ENCODE measurements at places on chromosomes 4 and X. TPM values are rescaled to one million over a fixed set of nuclear protein-coding genes. Genes with fewer than 3 reads are reported as not detected.

The SSX1 gene
- total RNA-seq = not detected

The NPY1R gene
- not detected for total RNA-seq

GRCh38 chr4:91746551-91746950 lies 557.2 kb upstream of the GRID2 start:
- no peak for DNase-seq

GRCh38 chr4:41158274-41158673 lies 56.1 kb downstream of the APBB2 start:
- DNase-seq = no peak

The EGFL6 gene
- 1.8 TPM for total RNA-seq

DNA sequence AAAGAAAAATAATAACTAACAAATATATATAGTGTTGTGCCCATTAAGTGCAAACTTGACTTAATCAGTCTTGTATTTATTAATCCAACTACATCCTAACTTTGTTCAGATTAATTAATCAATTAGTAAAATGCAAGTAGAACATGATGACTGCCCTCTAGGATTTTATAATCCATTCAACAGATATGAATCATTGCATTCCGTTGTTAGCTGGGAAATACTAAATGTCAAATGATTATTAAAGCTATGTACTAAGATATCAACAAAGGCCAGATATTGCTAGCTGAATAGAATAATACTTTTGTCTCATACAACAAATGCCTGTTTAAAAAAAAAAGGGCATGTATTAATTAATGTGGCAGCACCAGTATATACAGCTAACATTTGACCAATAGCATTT lies 1366.3 kb downstream of the STIM2 start:
- no peak for DNase-seq

DNA sequence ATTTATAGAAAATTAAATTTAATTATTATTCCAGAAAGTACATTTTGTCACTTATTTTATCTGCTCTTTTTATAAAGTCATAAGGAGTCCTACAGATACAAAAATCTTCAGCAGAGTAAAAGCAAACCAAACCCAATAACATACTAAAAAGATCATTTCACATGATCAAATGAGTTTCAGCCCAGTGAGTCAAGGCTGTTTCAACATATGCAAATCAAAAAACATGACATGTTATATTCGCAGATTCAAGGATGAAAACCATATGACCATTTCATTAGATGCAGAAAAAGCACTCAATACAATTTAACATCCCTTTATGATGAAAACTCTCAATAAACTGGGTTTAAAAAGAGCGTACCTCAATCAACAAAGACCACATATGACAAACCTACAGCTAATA lies 214.3 kb downstream of the FAT4 start:
- DNase-seq = no peak

- DNase-seq = no peak
Measured at GRCh38 chrX:84322083-84322827, 134.3 kb upstream of the RPS6KA6 start.

DNA sequence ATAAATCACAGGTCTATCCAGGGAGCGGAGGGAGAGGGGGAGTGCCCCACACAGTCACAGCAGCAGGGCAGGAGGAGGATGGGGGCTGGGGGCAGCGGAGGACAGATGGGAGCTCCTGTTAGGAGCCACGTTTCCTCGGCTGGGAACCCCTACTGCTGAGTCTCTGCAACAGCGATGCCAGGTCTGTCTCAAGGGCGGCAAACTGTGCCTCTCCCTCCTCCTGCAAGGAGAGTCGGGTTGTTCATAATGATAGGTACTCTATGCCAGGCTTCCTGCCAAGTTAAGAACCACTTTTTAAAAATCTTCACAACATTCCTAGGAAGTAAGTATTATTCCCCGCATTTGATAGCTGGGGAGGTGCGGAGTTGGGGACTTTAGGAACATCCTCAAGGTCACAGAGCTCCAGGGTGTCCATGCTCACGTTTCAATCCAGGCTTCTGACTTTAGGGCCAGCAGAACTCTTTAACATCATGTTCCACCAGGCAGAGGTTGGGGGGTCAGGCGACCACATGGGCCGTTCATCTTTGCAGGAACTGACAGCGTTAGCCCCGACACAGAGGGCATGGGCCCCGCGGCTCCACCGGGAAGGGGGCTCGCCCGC lies 98.3 kb upstream of the MAML3 start:
- DNase-seq = no peak

GRCh38 chr4:127239902-127240763 lies 392.6 kb upstream of the INTU start:
- no peak for DNase-seq

The ESX1 gene
- total RNA-seq = not detected

GRCh38 chr4:185390941-185391340 lies 4.8 kb downstream of the LRP2BP start:
- no peak for DNase-seq

DNA sequence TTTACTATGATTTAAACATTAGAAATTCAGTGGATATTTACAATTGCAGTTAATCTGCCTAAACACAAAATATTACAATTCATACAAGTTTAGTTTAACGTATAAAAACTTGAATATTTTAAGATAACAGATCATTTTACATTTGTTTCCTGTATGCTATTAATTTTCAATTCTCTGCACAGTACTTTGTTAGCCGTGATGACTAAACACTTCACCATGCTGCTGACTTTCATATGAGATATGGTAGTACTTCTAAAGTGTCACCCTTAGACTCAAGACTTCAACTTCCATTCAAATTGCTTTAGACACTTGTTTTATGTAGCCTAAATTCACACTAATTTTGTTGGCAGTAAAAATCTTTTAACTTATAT lies 1646.4 kb upstream of the ADGRL3 start:
- DNase-seq = no peak

DNA sequence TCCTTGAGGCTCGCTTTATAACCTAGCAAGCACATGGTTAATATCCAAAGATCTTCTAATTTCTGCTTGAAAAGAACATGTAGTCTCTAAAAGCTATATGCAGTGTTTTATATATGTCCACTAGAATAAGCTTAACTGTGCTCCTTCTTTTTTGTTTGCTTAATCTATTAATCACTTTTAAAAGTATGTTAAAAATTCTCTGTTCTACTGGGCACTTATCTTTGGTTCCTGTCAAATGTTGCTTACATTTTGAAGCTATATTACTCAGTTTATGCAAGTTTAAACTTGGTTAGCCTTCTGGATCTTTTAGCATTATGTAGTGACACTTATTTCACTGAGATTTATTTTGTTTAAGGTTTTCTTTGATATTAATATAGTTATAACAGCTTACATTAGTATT lies 32.5 kb downstream of the MAOA start:
- no peak for DNase-seq

- DNase-seq = no peak
Measured at GRCh38 chrX:137430301-137430700, 135.6 kb upstream of the ZIC3 start.

The C4orf36 gene
- not detected for total RNA-seq

The SYP gene
- 4.6 TPM for total RNA-seq

GRCh38 chr4:109576462-109576861 lies 16.4 kb downstream of the MCUB start:
- DNase-seq = no peak

- no peak for DNase-seq
Measured at GRCh38 chr4:59689149-59689548, 1511.0 kb upstream of the ADGRL3 start.

- no peak for DNase-seq
Measured at GRCh38 chrX:16067886-16068515, 55.4 kb upstream of the GRPR start.

GRCh38 chr4:158854236-158854635 lies 85.4 kb downstream of the FNIP2 start:
- no peak for DNase-seq

The UTP14A gene
- total RNA-seq = 67.6 TPM

GRCh38 chr4:109131559-109131958 lies 170.9 kb downstream of the COL25A1 start:
- no peak for DNase-seq

- no peak for DNase-seq
Measured at GRCh38 chr4:158193171-158193749, 17.0 kb upstream of the TMEM144 start.

The SPANXA1 gene
- total RNA-seq = not detected

DNA sequence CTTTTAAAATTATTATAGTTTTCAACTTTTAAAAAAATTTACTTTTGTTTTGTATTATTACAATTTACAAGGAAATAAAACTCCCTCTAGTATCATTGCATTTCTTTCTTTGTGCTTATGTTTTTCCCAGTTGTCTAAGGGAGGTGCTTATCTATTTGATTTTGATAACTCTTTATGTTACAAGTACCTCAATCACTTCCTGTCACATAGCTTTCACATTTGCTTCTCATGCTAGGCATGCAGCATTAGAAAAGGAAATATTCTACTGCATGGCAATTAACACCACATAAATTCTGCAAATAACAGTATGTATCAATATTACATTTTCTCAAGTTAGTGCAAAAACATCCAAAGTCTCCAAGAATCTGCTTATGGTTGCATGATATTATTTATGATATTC lies 180.3 kb upstream of the HS3ST1 start:
- DNase-seq = no peak
